ENCODE measurements at places on chromosomes 3 and 15.

- DNase-seq, result no peak
Observed at GRCh38 chr3:167318996-167319615, 61.0 kb downstream of the ZBBX start.

GRCh38 chr3:124784686-124785382, 54.6 kb downstream of the UMPS start:
- no peak for DNase-seq

- peak; percentile 34 for DNase-seq
Observed at GRCh38 chr3:187744169-187745151, 808 bp downstream of the BCL6 start.

DNA sequence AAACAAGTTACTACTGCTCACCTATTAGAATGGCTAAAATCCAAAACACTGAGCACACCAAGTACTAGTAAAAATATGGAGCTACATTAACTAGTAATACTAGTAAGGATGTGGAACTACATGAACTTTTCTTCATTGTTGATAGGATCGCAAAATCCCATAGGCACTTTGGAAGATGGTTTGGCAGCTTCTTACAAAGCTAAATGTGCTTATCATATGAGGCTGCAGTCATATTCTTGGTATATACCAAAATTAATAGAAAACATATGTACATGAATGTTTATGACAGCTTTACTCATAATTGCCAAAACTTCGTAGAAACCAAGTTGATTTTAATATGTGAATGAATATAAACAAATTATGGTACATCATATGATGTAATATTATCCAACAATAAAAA, 366.8 kb upstream of the KCNMB2 start:
- DNase-seq, result no peak

DNA sequence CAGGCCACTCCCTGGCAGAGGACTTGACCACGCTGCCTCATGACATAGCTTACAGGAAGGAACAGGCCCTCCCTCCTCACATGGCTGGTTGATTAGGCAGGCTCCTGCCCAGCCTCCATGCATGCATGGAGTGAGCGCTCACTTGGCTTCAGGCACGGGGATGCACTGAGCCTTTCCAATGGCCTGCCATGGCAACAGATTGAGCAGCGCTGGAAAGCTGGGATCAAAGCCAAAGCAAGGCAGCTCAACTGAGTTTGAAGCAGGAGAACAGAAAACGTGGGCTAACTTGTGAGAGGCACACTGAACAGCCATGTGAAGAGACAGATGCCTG, 5.9 kb upstream of the GRAMD2A start:
- DNase-seq, result no peak

- DNase-seq, result no peak
Observed at GRCh38 chr3:65578861-65579260, 459.9 kb downstream of the MAGI1 start.

DNA sequence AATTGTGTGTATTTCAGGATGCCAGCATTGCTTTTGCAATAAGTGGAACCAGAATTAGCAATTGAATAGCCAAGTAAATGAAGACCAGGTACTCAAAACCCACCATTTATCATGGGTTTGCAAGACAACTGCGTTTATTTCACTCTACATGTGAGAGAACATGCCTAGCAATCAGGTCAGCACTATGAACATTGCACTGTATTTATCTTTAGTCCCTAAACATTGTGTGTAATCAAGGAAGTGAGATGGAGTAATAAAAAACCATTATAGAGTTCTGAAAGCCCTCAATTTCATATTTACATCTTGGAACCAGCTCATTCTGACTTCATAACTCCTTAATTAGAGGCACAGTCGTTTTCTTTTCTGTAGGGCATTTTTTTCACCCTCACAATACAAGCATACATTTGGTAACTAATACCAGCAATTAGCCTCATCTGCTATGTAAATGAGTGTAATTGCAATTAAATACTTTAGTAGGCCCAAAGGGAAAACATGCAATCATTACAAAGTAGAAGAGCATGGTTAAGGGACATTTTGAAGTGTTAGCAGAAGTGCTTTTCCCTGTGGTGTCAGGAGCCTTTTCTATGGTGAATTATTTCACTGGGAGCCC, 153.1 kb upstream of the DPH6 start:
- DNase-seq, result no peak

GRCh38 chr3:124273651-124274050, 281.7 kb upstream of the ROPN1 start:
- DNase-seq, result no peak

GRCh38 chr3:34260271-34261000, 462.0 kb downstream of the PDCD6IP start:
- DNase-seq, result peak; percentile 72

- DNase-seq, result no peak
Observed at GRCh38 chr3:111547631-111548030, 5.6 kb downstream of the CD96 start.

GRCh38 chr3:4730719-4731118, 237.6 kb downstream of the ITPR1 start:
- DNase-seq, result no peak

GRCh38 chr3:104234442-104235194, 1132.1 kb upstream of the ALCAM start:
- DNase-seq, result no peak

- no peak for DNase-seq
Observed at GRCh38 chr3:142355692-142356091, 92.1 kb downstream of the XRN1 start.

DNA sequence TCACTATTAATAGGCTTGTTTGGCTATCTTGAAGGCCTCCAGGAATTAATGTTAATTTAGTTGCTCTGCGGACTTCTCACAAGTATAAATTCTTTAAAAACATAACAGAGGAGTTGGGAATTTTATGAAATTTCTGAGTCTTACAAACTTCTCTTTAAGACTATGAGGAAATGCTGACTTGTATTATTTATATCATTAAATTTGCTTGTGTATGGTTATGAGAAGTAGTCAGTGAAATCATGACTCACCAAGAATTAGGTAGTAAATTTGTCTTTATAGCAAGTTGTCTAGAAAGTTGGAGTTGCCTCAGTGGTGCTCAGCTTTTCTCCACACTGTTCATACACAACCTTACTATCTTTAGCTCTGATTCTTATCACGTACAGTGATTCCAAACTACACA, 26.5 kb downstream of the PHLDB2 start:
- DNase-seq, result no peak

- DNase-seq, result no peak
Observed at GRCh38 chr15:31438601-31439265, 112.1 kb downstream of the KLF13 start.

- peak; percentile 48 for DNase-seq
Observed at GRCh38 chr15:39692356-39693327, 90.0 kb downstream of the FSIP1 start.

GRCh38 chr3:124261306-124261705, 269.4 kb upstream of the ROPN1 start:
- no peak for DNase-seq

- DNase-seq, result peak; percentile 80
Observed at GRCh38 chr15:77959432-77959879, 118.1 kb downstream of the TBC1D2B start.

DNA sequence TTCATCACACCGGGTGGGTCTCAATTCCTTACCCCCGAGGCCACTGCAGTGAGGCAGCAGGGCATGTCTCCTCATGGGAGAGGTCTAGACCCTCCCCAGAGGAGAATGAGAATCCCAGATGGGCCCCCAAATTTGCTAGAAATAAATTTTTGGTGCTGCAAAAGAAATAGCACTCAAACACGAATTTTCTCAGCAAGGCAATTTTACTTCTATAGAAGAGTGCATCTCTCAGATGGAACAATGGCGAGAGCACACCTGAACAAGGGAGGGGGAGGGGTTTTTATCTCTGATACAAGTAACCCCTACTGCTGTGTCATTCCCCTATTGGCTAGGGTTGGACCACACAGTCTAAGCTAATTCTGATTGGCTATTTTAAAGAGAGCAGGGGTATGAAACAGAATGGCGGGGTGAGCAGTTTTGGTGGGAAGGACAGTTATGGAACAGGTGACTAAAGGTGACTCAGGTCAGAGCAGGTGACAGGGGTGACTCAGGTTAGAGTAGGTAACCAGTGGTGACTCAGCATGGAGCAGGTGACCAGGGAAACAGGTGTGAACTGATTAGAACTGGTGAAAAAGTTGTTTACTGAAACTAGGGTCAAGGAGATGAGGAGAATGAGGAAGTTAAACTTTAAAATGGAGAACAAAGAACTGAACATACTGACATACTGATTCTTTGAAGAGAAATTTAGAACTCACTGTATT, 93.0 kb upstream of the WNT7A start:
- DNase-seq, result no peak

DNA sequence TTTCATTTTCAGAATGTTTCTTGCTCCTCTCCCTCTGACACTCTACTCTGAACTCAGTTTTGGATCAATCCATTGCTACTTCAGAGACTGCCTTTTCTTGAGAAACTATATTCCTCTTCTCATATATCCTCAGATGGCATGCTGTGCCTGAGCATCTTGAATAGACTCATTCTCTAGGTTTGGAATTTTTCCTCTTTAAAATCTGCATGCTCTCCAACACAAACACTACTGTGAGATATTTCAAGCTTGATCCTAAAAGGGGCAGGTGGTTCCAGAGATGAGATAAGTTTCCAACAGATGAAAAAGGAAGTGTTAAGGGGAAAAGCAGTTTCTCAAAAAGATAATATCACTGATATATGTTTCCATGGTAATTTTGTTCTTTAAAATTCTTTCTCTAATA, 742.2 kb upstream of the EPHA6 start:
- DNase-seq, result no peak

DNA sequence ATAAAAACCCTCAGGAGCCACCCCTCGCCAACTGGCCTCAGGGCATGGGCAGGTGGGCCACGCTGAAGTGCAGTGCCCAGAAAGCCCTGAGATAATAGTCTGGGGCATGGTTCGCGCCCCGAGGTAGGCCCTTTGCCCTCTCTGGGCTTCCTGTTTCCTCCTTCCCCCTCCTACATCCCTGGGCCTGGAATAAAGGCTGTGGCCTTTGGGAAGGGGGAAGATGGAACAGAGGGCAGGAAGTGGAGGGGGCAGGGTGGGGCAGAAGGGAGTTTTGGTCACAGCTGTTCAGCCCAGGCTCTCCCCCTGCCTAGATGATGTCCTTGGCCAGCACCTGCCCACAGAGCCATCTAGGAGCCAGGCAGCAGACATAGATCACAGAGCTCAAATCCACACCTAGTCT, 11.3 kb downstream of the CSRNP1 start:
- DNase-seq, result no peak

- DNase-seq, result no peak
Observed at GRCh38 chr3:132723024-132723950, 1.1 kb upstream of the NPHP3 start.

- peak; percentile 38 for DNase-seq
Observed at GRCh38 chr3:22704571-22705354, 498.4 kb upstream of the UBE2E2 start.

- DNase-seq, result no peak
Observed at GRCh38 chr3:53589806-53590205, 95.4 kb downstream of the CACNA1D start.

DNA sequence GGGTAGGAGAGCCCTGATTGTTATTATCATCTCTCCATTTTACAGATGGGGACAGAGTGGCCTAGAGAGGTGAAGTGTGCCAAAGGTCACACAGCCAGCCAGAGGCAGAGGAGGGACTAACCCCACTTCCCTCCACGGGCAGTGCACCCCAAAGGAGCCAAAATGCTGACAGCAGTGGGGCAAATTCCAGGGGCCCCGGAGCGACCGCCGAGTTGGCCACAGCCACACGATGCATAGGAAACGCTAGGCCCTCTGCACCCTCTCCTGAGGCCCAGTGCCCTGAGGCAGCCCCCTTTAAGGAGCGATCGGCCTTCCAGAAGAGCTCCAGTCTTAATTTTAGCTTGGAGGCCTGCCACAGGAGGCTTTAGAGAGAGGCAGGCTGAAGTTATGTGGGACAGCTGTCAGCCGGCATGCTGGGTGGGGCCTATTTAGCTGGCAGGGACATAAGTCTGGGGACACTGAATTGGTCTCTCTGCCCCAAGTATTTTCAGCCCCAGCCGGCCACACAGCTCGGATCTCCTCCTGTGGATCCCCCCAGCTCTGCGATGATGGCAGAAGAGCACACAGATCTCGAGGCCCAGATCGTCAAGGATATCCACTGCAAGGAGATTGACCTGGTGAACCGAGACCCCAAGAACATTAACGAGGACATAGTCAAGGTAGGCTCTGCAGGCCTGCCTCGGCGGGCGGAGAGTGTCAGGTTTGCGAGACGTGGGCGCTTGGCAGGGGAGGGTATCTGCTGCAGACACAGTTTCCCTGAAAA, at the start of gene CAV3:
TSS of gene CAV3 (plus strand) at position 471 of the 763 bp plus-strand sequence. CDS start at position 546, 75 bp downstream.
- peak; percentile 47 for DNase-seq

DNA sequence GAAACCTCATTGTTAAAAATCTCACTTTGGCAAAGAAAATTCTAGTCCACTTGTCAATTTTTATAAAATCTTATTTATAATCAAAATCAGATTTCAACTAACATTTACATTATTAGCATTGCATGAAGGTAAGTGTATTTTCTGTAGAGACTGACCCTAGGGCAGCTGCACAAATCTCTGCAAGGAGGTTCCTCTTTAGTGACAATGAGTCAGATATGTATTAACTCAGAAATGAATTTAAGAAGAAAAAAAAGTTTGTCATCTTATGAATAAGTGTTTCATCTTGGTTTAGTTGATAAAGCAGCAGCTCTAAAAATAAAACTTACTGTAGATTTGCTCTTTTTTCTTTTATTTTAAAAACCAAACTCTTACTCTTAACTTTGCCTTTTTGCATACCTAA, 9.0 kb upstream of the GNB4 start:
- no peak for DNase-seq

Data from WERI-Rb-1 (cell line).